ENCODE measurements at places on chromosomes 6 and 20.

GRCh38 chr20:6767126-6767535 is 355 bp upstream of the BMP2 start:
- DNase-seq = no peak

DNA sequence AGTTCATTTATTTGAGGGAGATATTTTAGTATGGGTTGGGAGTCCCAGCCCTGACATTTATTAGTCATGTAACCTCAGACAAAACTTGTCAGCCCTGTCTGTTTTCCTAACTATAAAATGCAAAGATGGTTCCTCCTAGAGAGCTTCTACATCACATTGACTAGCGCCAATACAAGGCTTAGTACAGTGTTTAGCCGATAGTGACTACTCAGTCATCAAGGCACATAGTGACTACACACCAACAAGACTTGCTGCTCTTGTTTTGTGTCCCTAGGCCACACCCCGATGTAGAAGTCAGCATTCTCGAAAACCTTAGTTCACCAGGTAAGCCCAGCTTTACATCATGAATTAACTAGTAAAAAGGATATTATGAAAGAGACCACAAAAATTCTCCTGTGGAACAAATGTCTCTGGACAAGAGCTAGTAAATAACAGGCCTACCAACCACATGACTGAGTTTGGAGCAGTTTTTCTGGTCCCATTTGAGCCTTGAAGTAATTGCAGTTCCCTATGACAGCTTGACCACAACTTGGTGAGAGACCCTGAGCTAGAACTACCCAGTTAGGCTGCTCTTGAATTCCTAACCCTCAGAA is 68.8 kb downstream of the PFDN4 start:
- no peak for DNase-seq

DNA sequence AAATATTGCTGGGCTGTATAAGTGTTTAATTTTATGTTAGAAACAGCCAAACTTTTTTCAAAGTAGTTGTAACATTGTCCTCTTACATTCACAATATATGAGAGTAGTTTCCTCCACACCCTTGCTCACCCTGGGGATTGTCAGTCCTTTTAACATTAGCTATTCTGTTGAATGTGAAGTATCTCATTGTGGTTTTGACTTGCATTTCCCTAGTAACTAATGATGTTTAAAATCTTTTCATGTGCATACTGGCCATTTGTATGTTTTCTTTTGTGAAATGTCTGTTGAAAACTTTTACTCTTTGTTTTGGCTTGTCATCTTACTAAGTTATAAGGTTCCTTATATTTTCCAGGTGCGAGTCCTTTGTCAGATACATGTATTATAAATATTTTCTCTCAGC is 32.9 kb downstream of the TRIM38 start:
- no peak for DNase-seq

GRCh38 chr6:120614723-120615122 is 719.6 kb downstream of the TBC1D32 start:
- no peak for DNase-seq

DNA sequence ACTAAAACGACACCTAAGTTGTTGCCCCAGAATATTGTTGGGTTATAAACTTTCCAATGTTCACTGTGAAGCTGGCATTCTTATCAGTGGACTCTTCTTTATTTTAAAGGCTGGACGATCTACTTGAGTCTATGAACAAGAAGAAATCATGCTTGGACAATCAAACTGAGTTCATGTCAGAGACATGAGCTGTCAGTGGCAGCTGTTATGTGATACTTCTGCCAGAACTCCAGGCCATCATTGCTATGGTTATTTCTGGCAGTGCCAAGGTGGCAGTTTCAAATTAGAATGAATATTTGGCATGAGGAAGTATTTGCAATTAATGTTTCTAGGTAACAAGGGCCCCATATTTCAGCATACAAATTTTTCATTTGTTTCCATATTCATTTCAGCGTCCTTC is 417.3 kb downstream of the LMBRD1 start:
- no peak for DNase-seq

DNA sequence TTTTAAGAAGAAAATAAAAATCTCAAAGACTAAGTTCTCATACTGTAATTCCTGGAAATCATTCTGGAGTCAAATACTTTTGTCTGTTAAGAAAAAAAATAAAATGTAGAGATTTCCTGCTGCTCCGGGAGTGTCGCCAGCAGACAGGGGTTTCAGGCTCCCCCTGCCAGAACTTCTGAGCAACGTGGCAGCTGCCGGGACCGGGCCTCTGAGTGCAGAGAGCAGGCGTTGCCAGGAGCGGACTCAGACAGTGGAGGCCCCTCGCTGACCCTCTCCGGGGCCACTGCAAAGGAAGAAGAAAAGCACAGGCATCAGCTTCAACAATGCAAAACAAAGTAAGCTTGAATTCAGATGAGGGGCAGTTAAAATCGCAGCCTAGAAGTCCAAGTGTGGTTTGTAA is 95.5 kb downstream of the THBS2 start:
- no peak for DNase-seq

DNA sequence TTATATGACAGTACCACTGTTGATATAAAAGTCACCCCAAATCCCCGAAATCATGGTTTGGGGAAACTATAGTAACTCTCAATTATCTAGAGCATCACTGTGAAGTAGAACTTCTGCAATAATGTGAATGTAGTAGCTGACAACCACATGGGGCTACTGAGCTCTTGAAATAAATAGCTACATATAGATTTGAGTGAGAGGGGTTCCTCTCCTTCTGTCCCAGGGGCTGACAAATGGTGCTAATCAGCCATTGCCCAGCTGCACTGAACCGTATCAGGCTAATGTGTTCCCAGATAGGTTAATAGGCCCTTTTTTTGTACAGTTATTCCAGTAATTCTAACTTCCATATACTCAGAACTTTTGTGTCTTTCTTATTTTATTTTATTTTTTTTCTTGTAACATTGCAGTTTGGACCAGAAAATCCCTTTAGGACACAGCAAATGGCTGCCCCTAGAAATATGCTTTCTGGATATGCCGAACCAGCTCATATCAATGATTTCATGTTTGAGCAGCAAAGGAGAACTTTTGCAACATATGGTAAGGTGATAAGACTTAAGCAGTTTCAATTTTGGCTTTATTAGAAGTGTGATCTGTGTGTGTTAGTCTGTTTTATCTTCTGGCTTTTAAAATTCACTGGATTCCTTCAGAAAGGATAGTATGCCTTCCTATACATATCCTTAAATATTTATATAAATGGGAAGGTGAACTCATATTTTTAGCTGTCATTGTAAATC is 21.1 kb downstream of the CDC40 start:
- DNase-seq = no peak

- DNase-seq = peak; percentile 86
Observed at GRCh38 chr20:50169329-50169823, 15.9 kb upstream of the PEDS1 start.

GRCh38 chr6:156557251-156557910 is 219.8 kb upstream of the ARID1B start:
- DNase-seq = no peak

DNA sequence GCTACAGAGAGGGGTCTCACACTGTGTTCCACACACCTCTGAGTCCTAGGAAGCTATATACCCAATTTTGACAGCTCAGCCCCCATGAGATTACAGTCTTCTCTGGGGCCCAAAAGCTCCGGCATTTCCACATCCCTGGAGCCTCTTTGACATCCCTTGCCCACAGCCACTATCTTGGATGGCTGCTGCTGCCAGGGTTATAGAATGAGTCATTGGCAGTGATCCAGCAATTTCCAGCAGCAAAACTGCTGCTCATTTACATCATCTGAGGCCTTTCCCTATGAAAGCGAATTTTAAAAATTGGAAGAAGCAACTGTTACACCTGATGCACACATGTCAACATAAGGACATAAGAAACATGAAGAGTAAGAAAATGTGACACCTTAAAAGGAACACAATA is 590.7 kb downstream of the MEI4 start:
- DNase-seq = no peak

DNA sequence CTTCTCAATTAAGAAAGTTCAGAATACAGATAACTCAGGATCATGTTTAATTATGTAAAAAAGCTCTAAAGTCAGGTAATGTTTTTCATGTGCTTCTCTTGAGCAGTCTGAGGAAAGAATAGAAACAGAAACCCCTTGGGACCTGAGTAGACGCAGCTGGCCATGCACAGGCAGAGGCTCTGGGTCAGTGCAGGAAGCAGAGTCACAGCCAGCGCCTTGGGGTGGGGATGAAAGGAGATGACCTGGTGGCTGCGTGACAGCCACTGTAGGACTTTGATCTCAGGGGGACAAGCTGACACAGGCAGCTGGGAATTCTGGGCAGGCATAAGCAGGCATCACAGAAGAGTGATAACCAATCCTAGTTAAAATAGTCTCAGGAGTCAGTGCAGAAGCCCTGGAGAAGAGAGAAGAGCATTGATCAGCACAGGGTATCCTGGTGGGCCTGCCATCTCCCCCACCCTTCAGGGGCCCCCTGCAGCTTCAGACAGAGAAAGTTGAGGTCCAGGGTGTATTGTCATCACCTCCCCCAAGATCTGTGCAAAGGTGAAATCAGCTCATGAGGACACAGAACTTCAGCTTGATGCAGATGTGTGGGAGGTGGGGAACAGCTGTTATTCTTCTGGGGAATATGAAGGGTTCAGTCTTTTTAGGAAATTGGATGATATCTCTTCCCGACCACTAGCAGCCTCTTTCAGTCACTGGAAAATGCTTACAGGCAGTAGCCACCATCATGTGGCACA is 6.4 kb downstream of the HLA-DQB1 start:
- DNase-seq = no peak

GRCh38 chr20:6502219-6502618 is 265.3 kb upstream of the BMP2 start:
- no peak for DNase-seq

DNA sequence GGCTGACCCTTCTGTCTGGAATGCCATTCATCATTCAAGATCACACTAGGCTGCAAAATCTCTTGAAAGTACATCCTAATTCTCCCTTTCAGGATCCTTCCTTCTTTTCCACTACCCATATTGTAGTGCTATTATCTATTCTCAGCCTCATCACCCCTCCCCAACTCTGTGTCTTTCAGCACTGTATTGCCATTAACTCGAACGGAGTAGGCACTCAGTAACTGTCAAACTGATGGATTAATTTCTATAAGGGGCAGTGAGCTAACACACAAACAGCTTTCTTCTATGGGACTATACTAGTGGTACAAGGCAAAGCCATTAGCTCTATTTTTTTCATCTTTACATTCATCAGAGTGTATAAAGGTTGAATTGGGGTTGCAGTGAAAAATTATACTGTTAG is 46.6 kb downstream of the LAMA4 start:
- no peak for DNase-seq

DNA sequence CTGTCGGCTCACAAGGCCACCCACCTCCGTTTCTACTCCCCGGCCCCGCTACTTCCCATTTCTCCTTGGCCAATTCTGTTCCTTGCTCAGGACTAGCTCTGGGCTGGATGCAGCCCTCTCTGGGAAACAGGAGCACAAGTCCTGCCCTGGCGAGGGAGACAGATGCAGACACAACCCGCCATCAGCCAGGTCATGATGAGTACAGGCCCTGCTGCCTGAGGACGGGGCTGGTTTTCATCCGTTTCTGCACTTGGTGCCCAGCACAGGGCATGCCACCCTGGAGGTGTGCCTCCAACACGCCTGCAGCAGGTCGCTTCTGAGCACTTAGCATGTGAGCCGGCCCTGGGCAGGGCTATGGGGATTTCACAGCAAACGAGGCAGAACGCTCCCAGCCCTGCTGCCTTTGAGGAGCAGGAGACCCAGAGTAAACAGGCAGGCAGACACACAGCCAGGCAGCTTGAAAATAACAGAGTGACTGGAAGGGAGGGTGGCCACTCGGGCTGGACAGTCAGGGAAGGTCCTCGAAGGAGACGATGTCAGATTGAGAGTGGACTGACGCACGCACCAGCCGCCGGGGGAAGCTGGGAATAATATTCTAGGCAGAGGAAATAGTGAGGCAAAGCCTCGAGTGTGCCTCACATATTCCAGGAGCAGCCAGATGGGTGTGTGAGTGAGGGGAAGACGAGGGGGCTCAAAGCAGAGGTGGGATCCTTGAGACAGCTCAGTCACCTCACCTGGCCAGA is 21.2 kb upstream of the VSTM2L start:
- no peak for DNase-seq

- no peak for DNase-seq
Observed at GRCh38 chr6:4613795-4614194, 162.4 kb upstream of the CDYL start.

DNA sequence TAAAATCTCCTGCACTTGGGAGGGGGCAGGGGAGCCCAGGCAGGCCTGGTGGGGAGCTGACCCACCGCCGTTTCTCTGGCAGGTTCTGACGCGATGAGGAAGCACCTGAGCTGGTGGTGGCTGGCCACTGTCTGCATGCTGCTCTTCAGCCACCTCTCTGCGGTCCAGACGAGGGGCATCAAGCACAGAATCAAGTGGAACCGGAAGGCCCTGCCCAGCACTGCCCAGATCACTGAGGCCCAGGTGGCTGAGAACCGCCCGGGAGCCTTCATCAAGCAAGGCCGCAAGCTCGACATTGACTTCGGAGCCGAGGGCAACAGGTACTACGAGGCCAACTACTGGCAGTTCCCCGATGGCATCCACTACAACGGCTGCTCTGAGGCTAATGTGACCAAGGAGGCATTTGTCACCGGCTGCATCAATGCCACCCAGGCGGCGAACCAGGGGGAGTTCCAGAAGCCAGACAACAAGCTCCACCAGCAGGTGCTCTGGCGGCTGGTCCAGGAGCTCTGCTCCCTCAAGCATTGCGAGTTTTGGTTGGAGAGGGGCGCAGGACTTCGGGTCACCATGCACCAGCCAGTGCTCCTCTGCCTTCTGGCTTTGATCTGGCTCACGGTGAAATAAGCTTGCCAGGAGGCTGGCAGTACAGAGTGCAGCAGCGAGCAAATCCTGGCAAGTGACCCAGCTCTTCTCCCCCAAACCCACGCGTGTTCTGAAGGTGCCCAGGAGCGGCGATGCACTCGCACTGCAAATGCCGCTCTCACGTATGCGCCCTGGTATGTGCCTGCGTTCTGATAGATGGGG is 3.0 kb downstream of the PRND start:
- DNase-seq = no peak

GRCh38 chr20:59386809-59387208 is 86.4 kb downstream of the EDN3 start:
- DNase-seq = no peak

DNA sequence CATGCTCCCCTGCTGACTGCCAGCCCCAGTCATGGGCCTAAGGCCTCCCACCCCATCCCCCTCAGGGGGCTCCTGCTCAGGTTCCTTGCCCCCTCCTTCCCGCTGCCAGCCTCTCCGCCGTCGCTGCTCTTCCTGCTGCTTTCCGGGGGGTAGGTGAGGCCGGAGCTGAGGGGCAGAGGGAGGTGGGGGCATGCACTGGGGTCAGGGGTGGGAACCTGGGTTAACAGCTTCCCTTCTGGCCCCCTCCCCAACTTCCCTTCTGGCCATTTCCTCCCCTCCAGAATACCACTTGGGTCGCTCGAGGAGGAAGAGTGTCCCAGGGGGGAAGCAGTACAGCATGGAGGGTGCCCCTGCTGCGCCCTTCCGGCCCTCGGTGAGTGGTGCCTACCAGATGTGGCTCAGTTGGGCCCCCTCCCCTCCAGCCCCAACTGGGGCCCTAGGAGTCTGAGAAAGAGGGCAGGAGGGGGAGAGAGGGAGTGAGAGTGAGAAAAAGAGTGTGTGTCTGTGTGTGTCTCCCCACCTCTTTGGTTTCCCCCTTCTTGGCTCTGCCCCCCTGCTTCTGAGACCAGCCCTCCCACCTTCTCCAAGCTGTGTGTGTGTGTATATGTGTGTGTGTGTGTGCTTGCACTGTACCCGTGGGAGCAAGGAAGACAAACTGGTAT is 12.1 kb downstream of the SYNGAP1 start:
- no peak for DNase-seq

- DNase-seq = no peak
Observed at GRCh38 chr20:20823476-20823881, 111.0 kb upstream of the RALGAPA2 start.

Data from central memory CD8-positive, alpha-beta T cell (primary cell).